ENCODE measurements at places on chromosomes 2 and 18.

- DNase-seq, result peak; percentile 62
These were observed 3.3 kb upstream of the ZBTB7C start for GRCh38 chr18:48412339-48412929.

- no peak for DNase-seq
These were observed 176.7 kb upstream of the TPO start for GRCh38 chr2:1236606-1237005.

GRCh38 chr2:65605058-65605742 is 172.8 kb upstream of the SPRED2 start:
- no peak for DNase-seq

DNA sequence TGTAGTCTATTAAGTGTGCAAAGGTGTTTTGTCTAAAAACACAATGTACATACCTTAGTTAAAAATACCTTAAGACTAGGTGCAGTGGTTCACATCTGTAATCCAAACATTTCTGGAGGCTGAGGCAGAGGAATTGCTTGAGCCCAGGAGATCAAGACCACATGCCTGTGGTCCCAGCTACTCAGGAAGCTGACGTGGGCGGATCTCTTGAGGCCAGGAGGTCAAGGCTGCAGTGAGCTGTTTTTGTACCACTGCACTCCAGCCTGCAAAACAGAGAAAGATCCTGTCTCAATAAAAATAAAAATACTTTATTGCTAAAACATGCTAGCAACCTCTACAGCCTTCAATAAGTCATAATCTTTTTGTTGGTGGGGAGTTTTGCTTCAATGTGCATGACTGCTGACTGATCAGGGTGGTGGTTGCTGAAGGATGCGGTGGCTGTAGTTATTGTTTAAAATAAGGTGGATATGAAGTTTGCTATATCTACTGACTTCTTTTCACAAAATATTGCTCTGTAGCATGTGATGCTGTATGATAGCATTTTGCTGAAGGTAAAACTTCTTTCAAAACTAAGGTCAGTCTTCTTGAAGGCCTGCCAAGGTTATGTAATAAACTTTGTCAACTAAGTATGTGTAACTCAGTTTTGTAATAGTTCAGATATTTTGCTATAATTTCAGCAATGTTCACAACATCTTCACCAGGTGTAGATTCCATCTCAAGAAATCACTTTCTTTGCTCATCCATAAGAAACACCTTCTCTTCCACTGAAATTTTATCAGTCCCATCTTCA is 1238.0 kb upstream of the NRXN1 start:
- no peak for DNase-seq

DNA sequence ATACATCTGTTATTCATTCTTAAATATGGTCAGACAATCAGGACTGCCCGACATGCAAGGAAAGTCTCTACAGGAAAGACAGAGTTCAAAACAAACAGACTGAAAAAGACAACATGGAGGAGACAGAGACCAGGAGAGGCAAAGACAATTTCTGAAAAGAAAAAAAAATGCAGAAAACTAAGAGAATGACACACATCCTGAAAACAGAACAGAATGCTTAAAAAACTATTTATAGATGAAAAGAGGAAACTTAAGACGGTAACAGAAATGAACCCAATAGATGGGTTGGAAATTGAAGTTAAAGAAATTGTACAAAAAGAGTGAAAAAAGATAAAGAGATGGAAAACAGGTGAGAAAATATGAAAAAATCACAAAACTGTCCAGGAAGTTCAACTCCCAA is 95.7 kb downstream of the BCL2 start:
- no peak for DNase-seq

DNA sequence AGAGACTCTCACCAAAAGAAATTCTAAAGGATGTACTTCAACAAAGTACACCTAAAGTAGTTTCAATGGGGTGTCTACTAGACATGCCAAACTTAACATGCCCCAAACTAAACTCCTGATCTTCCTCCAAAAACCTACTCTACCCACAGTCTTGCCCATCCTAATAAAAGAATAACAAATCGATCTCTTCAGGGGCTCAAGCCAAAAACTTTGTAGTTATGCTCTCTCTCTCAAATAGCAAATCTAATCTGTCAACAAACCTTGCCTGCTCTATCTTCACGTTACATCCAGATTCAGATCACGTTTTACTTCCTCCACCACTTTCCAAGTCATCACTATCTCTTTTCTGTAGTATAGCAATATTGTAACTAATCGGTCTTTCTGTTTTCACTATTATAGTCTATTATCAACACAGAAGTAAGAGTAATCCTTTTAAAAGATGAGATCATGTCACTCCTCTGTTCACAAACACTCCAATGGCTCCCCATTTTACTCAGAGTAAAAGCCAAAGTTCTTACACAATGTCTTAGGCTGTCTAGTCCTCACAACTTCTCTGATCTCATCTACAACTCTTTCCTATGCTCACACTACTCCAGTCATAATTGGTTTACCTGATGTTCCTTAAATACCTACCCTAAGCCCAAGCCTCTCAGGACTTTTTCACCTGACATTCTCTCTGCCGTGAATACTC is 79.9 kb downstream of the THADA start:
- DNase-seq, result no peak

GRCh38 chr2:136205615-136206014 is 87.7 kb upstream of the CXCR4 start:
- no peak for DNase-seq

GRCh38 chr2:48070415-48070814 is 164.1 kb upstream of the FBXO11 start:
- DNase-seq, result no peak

- DNase-seq, result no peak
These were observed 22.2 kb downstream of the ATAD2B start for GRCh38 chr2:23904692-23905091.

DNA sequence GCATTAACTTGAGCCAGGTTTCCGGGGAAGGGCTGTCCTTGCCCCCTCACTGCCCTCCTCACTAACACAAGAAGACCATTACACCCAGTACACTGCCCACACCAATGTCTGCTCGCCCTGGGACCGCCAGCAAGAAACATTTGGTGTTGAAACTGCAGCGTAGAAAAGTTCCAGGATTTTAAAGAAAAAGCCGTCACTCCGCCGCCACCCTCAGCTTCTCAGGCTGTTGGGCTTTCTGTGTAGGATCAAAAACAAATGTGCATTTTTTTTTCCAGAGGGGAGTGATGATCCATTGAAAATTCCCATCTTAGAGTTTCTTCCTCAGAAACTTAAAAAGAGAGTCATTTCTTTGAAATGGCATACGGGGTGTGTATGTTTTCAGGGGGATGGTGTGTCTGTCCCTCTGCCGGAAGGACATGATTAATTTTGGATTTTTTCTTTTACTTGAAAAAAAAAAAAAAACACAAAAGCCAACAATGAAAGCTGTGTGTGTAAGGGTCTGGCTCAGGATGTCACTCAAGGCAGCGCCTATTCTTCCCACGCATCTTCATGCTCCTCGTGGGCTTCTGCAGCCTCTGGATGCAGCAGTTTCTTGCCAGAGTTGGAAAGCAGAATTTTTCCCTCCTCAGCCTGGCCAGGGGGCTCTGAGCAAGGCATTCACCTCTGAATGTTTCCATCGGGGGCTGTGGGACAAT is 184.9 kb downstream of the GLI2 start:
- no peak for DNase-seq

DNA sequence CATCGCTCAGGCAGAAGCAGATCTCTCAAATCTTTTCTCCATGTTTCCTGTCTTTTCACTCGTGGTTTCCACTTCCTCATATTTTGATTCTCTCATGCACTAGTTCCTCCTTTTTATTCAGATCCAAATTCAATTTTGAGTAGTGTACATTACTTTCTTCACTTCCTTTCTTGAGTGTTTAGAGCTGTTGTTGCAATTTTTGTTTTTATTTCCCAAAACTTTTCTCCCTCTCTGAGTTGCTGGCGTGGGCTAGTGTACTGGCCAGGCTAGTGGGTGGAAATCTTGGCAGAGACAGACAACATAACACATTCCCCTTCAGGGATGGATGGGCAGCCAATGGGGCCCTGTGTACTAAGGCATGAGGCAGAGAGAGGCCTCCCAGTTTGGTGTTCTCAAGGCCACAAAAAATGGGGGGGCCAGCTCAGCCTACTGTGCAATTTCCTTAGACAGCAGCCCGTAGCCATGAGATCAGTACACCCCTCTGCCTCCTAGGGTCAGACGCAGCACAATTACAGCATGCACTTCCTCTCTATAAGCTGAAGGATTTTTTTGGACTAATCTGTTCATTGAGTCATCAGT is 145.1 kb upstream of the PID1 start:
- DNase-seq, result no peak

DNA sequence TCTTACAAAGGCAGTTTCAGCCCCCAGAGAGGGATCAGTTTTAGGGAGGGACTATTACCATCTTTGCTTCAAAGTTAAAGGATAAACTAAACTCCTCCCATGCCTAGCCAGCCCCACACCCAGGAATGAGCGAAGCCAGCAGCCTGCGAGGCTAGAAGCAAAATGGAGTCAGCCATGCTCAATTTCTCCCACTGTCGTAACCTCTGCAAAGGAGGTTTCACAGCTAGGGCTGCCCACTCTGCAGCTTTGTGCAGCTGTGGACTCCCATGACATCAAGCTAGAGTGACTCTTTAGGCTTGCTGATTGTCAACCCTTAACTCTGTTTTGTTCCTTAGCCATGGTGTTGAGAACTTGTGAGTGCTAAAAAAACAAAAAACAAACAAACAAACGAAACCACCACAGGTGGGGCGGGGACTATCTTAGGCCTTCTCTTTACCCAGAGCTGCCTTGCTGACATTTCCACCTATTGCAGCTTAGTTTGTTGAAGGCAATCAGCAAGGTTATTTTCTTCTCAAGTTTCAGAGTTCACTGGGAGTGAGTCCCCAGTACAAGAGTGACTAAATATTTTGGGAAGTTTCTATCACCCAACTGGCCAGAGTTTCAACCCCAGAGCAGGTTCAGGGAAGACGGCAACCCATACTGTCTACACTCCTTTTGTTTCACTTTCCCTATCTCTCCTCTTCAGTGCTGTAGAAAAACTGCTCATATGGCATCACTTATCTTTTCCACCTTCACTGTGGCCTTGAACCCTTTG is 592.1 kb downstream of the XIRP2 start:
- DNase-seq, result no peak

DNA sequence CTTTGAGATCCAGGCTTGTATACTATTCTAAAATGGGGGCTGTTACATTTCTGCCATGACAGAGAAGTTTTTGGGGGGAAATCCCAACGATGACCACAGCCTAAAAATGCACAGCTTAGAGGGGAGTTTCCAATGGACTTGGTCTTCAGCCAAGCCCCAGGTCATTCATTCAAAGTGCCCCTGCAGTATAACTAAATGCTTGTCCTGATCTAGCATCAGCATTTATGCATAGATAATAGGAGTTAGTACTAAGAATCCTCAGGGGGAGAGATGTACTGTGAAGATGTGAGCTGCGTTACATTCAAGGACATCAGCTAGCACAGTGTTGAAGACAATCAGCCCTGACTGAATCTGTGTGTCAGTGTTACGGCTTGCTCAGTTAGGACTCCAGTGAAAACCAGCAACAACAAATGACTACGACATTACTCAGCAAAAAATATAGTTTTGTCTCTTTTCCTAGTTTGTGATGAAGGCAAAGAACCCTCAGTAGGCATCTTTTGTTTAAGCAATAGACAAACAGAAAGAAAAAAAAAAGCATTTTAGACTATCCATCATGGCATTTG is 160.9 kb downstream of the ZEB2 start:
- DNase-seq, result no peak

- DNase-seq, result peak; percentile 57
These were observed 709 bp downstream of the UGP2 start for GRCh38 chr2:63842149-63843061.

Measured in HT-29 (cell line).